ENCODE measurements at places on chromosomes 13 and 19. TPM values are rescaled to one million over a fixed set of nuclear protein-coding genes. Genes with fewer than 3 reads are reported as not detected.

DNA sequence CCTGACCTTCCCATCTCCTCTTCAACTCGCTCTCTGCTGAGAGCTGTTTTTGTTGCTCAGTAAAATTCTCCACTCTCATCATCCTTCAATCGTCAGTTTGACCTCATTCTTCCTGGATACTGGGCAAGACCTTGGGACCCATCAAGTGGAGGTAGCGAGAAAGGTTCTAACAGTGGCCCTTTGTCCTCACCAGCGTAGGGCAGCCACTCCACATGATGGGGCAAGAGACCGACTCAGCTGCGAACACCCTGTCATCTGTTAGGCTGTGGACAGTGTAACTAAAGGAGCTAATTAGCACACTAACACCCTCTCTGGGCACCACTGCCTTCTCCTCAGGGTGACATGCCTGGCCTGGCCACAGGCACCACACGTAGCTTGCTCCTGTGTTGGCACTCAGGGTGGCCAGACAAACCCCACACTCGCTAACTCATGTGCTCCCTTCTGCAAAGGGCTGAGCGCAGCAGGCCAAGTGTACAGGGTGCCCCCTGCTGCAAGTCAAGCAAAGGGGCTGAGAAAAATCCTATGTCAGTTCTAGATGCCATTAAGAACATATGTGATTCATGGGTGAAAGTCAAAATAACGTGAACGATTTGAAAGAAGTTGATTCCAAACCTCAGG, 1216.0 kb downstream of the SLITRK5 start:
- H3K36me3 ChIP-seq: no peaks in the 10 kb centered on the region
- no peak overlapping the region for H3K27ac ChIP-seq

GRCh38 chr13:112182846-112183531, 116.0 kb downstream of the SOX1 start:
- no peaks in the 10 kb centered on the region for H3K27me3 ChIP-seq
- H3K36me3 ChIP-seq: no peaks in the 10 kb centered on the region
- no peak overlapping the region for H3K27ac ChIP-seq
- no peak overlapping the region for H3K4me3 ChIP-seq
- no peak for DNase-seq

DNA sequence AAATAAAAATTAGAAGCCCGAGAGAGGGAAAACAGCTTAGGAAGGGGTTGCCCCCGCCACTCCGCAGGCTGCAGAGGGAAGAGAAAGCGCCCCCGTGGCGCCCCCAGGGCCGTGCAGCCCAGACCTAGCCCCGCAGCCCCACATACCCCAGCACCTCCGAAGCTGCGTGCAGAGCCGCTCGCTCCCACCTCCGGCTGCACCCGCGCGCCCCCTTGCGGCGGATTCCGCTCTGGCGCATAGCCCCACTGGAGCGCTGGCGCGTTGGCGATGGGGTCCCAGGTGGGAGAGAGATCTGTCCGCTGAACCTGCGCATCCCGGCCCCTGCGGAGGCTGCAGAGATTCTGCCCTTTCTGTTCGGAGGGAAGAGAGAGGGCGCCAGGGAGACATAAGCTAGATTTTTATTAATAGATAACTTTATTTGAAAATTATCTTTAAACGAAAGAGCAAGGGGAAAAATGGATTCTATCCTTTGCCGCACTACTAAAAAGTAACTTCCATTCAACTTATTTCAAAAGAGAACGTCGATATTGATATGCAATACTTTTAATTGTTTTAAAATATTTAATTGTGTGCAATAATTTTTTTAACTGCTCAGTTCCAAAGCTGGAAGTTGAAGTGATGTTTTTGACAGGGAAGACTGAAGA, 11.7 kb upstream of the CLN5 start:
- peak overlapping the region; percentile 36 for H3K4me3 ChIP-seq
- H3K36me3 ChIP-seq: no peaks in the 10 kb centered on the region
- no peak overlapping the region for H3K27ac ChIP-seq

OR7D2 gene
- total RNA-seq: 0.17 TPM

ZNF546 gene
- 15.7 TPM for total RNA-seq

GNG8 gene
- total RNA-seq: not detected

DNA sequence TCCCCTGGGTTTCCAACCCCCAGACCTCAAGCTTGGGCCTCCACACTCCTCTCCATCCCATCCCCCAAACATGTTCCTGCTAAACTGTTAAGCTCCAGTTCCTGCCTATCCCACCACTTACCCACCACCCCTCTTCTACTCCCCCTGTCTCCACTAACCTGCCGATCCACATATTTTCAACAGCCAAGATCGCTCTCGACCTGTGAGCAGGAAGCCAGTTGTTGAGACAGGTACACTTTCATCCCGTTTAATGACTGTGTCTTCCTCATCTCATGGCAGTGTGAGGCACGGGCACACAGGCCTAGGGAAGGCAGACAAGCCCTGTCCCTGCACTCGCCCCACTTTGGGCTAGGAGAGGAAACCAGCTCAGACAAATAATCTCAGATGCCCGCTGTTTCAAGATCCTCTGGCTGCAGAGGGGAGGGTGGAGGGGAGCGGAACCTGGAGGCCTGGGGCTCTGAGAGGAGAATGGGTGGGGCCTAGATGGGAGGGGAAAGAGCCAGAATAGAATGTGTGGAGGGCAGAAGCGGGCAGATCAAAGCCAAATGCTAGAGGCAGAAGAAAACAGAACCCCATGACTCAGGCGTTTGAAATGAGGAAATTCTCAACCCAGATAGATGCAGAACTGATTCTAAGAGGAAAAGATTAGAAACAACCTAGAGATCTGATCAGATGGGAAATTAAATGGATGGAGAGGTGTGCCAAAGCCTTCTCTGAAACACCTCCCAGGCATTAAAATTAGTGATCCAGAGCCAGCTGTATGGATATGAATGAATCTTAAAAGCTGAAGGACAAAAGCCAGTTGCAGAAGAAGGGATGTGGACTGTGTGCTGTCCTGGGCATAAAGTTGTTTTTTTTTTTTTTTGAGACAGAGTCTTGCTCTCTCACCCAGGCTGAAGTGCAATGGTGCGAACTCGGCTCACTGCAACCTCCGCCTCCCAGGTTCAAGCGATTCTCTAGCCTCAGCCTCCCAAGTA, 16.9 kb upstream of the CYP2S1 start:
- H3K27me3 ChIP-seq: no peaks in the 10 kb centered on the region
- H3K4me1 ChIP-seq: peaks cover 4% of the 10 kb centered on the region
- no peaks in the 10 kb centered on the region for H3K36me3 ChIP-seq

NBEA gene
- 7.8 TPM for total RNA-seq

SLC27A1 gene
- 20.0 TPM for total RNA-seq

- no peaks in the 10 kb centered on the region for H3K36me3 ChIP-seq
- peaks cover 28% of the 10 kb centered on the region for H3K27me3 ChIP-seq
- no peaks in the 10 kb centered on the region for H3K4me1 ChIP-seq
- H3K27ac ChIP-seq: no peak overlapping the region
- no peak for DNase-seq
Measured at GRCh38 chr19:1000591-1001537, 645 bp downstream of the GRIN3B start.

GRCh38 chr13:26771796-26772195, 11.2 kb upstream of the GPR12 start:
- no peak overlapping the region for H3K27ac ChIP-seq
- no peak overlapping the region for H3K4me3 ChIP-seq
- no peaks in the 10 kb centered on the region for H3K36me3 ChIP-seq
- no peak for DNase-seq
- H3K27me3 ChIP-seq: no peaks in the 10 kb centered on the region

GRCh38 chr19:3509566-3509989, 3.5 kb downstream of the FZR1 start:
- no peaks in the 10 kb centered on the region for H3K27me3 ChIP-seq
- no peak for DNase-seq
- no peak overlapping the region for H3K27ac ChIP-seq
- no peaks in the 10 kb centered on the region for H3K4me1 ChIP-seq

GRCh38 chr13:80740071-80740470, 399.1 kb upstream of the SPRY2 start:
- no peak overlapping the region for H3K27ac ChIP-seq
- no peak for DNase-seq
- no peaks in the 10 kb centered on the region for H3K4me1 ChIP-seq
- no peak overlapping the region for H3K4me3 ChIP-seq
- no peaks in the 10 kb centered on the region for H3K27me3 ChIP-seq

DNA sequence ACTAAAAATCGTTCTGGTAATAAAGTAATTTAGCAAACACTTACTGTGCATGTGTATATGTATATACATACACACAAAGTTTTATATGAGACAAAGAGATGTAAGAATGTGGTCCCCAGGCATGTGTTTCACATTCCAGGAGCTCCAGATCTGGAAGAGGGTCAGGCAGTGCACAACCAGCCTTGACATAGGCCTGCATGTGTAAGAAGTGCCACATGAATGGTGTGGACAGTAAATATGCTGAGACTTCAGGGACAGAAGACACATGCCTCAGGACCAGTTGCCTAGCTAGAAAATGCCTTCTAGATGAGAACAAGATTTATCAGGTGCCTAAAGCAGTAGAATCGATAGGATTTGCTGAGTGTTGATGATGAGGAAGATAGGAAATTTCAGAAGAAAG, 76.4 kb downstream of the FRY start:
- H3K4me3 ChIP-seq: no peak overlapping the region
- DNase-seq: no peak
- no peaks in the 10 kb centered on the region for H3K27me3 ChIP-seq
- H3K4me1 ChIP-seq: no peaks in the 10 kb centered on the region
- H3K27ac ChIP-seq: no peak overlapping the region

NCR1 gene
- not detected for total RNA-seq

DNA sequence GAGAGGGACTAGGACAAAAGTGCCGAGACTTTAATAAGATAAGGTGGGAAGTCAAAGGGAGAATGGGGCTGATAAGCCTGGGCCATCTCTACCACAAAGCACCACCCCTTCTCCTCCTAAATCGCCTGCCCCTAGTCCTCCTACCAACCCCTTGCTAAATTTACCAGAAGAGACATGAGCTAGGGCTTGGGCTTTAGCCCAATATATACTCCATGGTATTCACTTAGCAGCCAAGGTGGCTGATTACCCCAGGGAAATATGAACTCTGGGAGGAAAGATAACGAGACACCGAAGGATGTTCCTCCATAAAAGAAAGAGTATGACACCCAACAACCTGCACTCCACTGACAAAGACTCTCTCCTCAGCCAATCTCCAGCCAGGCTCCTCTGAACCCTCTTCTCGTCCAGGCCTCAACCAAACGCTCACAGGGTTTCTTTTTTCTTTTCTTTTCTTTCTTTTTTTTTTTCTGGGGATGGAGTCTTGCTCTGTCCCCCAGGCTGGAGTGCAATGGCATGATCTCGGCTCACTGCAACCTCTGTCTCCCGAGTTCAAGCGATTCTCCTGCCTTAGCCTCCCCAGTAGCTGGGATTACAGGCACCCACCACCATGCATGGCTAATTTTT, 610.2 kb downstream of the UQCRFS1 start:
- no peaks in the 10 kb centered on the region for H3K27me3 ChIP-seq
- no peak overlapping the region for H3K4me3 ChIP-seq
- H3K36me3 ChIP-seq: no peaks in the 10 kb centered on the region
- DNase-seq: no peak
- no peak overlapping the region for H3K27ac ChIP-seq

AMER2 gene
- total RNA-seq: not detected

DNA sequence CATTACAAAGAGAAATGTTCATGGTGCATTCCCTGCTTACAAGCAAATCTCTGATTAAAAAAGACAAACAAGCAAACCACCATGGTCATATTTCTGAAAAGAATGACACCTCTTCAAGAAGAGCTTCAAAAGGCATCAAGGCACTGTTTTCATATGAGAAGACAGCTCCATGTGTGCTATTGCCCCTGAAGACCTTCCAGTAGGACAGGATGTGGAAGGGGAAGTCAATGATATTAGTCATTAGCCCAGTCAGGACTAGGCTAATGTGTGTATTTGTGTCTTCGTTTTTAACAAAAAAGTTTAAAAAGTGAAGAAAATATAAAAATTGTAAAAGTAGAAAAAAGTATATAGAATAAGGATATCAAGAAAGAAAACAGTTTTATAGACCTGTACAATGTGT, 534.7 kb upstream of the ARGLU1 start:
- H3K4me3 ChIP-seq: no peak overlapping the region
- H3K36me3 ChIP-seq: no peaks in the 10 kb centered on the region
- no peak overlapping the region for H3K27ac ChIP-seq
- no peaks in the 10 kb centered on the region for H3K4me1 ChIP-seq

GRCh38 chr19:38693380-38694223, 46.2 kb downstream of the ACTN4 start:
- H3K36me3 ChIP-seq: peaks cover 21% of the 10 kb centered on the region
- no peak overlapping the region for H3K4me3 ChIP-seq
- no peaks in the 10 kb centered on the region for H3K27me3 ChIP-seq
- peak; percentile 59 for DNase-seq
- H3K27ac ChIP-seq: peak overlapping the region; percentile 86

- H3K4me1 ChIP-seq: no peaks in the 10 kb centered on the region
- no peak overlapping the region for H3K27ac ChIP-seq
- no peak overlapping the region for H3K4me3 ChIP-seq
- no peak for DNase-seq
- no peaks in the 10 kb centered on the region for H3K36me3 ChIP-seq
- no peaks in the 10 kb centered on the region for H3K27me3 ChIP-seq
Measured at GRCh38 chr13:66154354-66154753, 1075.8 kb downstream of the PCDH9 start.

MBD3L1 gene
- total RNA-seq: not detected

OCEL1 gene
- total RNA-seq: 4.6 TPM

DNA sequence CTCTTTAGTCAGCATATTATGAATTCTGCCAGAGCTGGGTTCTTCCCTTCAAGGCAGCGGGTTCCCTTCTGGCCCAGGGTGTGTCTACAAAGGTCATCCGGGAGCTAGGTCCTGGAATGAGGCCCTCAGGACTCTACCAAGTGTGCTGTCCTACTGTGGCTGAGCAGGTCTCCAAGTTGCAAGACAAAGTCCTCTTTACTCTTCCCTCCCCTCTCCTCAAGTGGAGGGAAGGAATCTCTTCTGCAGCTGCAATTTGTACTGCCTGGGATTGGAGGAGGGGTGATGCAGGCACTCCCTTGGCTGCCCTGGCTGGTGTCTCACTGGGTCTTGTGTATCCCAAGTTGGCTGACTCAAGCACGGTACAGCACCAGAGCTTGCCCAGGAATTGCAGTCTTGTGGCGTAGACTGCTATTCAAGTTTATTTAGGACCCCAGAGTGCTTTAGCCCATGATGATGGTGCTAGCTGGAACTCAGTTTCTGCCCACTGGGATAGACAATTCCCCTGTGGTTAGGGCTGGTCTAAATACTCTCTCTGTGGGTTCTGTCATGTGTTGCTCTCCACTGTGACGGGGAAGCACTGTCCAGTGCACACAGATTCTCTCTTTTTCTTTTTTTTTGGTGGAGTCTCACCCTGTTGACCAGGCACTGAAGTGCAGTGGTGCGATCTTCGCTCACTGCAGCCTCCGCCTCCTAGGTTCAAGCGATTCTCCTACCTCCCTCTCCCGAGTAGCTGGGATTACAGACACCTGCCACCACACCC, 28.5 kb downstream of the RFC3 start:
- no peaks in the 10 kb centered on the region for H3K4me1 ChIP-seq
- H3K4me3 ChIP-seq: no peak overlapping the region
- no peaks in the 10 kb centered on the region for H3K27me3 ChIP-seq
- H3K36me3 ChIP-seq: no peaks in the 10 kb centered on the region
- H3K27ac ChIP-seq: no peak overlapping the region
- no peak for DNase-seq

ZNF490 gene
- 8.0 TPM for total RNA-seq

- no peak overlapping the region for H3K27ac ChIP-seq
- no peaks in the 10 kb centered on the region for H3K36me3 ChIP-seq
- H3K4me1 ChIP-seq: no peaks in the 10 kb centered on the region
Measured at GRCh38 chr13:102779436-102780159, 6.0 kb upstream of the TEX30 start.

GRCh38 chr13:105087945-105088344, 1447.5 kb downstream of the EFNB2 start:
- H3K27ac ChIP-seq: no peak overlapping the region
- no peaks in the 10 kb centered on the region for H3K4me1 ChIP-seq
- H3K36me3 ChIP-seq: no peaks in the 10 kb centered on the region

All from fibroblast of lung (primary cell).